IMR-90 (cell line): ENCODE measurements at places on chromosomes 6 and 20.

- no peak for DNase-seq
Measured at GRCh38 chr6:149508485-149508884, 23.7 kb upstream of the ZC3H12D start.

GRCh38 chr6:164546263-164546662 is 763.1 kb downstream of the C6orf118 start:
- DNase-seq, result no peak

DNA sequence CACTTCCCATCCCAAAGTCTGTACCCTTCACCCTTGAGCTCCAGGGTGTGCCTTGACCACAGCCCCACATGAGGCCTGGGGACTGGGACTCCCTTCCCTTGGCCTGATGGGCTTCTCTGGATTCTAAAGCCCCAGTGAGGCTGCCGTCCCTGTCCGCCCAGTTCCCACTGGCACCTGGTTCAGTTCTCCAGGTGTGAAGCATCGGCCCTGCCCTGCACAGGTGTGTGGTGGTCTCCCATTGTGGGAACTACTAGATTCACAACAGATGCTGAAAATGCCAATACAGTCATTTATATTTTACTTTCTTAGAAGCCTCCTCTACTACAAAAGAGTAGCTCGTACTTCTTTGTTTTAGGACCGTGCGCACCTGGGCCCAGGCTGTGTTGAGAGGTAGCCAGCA is 72.8 kb downstream of the TTLL2 start:
- DNase-seq, result no peak

- no peak for DNase-seq
Measured at GRCh38 chr6:111983193-111983592, 70.7 kb upstream of the CCN6 start.

GRCh38 chr20:44810061-44810390 is 320 bp downstream of the RIMS4 start:
- DNase-seq, result no peak

- DNase-seq, result no peak
Measured at GRCh38 chr6:13433709-13434121, 53.7 kb downstream of the GFOD1 start.

DNA sequence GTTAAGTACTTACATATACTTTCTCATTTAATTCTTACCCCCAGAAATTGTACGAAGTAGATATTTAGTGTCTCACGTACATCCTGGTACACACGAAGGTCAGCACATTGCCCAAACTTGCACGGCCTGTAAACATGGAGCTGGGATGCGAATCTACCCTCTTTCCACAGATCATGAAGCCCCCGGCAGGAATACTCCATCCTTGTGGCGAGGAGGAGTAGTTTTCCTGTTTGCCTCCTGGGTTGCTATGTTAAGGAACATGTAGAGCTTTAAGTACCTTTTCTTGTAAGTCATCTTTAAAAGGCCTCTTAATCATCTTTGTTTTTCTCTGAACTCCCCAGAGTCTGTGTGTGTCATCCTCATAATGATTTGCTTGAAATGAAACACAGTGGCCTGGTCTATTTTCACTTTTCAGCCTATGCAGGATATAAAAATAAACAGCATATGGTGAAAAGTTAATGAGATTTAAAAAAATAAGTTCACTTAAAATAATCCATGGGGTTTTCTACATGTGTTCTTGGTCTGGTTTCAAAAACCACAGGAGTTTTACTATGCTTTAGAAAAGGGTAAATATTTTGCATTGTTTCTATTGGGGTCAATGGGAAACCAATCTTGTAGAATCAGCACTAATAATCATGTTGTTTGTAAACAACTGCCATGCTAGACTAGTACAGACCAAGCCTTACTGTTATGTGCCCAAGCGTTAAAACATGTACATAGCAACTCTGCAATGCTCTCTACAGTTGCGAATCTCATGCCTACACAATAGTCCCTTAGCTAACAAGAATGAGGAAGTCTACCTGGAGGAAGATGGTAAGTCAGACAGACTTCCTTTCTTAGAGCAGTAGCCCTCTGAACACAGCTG is 9.3 kb upstream of the ARID1B start:
- DNase-seq, result peak; percentile 68

GRCh38 chr6:78322068-78322845 is 545.1 kb upstream of the IRAK1BP1 start:
- DNase-seq, result no peak

GRCh38 chr6:12962987-12963386 is 246.4 kb downstream of the PHACTR1 start:
- no peak for DNase-seq

GRCh38 chr6:132750455-132751248 is 7.1 kb downstream of the VNN2 start:
- DNase-seq, result no peak

DNA sequence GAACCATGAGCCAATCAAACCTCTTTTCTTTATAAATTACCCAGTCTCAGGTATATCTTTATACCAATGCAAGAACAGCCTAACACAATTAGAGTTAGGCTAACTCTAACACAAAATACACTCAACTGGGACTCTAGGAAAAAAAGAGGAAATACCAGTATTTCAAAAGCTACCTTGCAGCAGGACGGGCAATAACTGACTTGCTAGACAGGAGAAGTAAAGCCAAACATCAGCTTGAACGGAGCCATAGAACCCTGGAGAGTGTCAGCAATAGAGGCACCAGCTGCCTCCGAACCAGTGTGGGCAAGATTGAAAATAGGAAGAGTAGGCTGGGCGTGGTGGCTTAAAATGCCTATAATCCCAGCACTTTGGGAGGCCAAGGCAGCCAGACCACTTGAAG is 162.0 kb upstream of the SOX4 start:
- DNase-seq, result no peak

GRCh38 chr6:77055711-77056110 is 407.6 kb downstream of the HTR1B start:
- no peak for DNase-seq

DNA sequence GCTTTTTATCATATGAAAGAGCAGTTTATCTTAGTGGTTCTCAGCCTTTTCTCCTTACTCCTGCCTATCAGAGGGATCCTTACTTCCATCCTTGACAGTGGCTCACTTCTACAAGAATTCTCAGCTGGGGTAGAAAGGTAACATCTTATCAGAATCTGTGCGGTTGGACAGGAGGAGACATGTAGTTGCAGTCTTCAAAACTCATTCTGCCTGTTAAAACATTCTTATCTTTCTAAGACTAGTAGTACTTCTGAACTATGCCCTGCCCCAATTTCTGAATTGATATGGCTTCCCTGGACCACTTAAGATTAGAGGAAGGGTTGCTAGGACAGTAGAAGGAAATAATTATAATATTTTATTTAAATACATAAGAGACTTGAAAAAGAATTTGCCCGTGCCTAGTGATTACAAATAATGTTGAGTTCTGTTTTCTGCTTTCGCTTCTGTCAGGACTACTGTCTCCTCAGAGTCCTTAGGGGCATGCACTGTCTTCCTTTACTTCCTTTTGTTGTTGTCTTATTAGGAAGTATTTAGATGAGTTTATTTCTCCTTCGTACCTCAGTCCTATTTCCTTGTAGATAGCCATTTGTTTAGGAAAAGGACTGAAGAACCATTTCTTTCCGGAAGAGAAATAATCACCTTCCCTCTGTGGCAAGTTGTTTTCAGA is 24.9 kb downstream of the BLTP3A start:
- no peak for DNase-seq

- peak; percentile 28 for DNase-seq
Measured at GRCh38 chr6:11727346-11727997, 51.1 kb downstream of the ADTRP start.

GRCh38 chr6:167089243-167090142 is 33.4 kb upstream of the CCR6 start:
- no peak for DNase-seq

DNA sequence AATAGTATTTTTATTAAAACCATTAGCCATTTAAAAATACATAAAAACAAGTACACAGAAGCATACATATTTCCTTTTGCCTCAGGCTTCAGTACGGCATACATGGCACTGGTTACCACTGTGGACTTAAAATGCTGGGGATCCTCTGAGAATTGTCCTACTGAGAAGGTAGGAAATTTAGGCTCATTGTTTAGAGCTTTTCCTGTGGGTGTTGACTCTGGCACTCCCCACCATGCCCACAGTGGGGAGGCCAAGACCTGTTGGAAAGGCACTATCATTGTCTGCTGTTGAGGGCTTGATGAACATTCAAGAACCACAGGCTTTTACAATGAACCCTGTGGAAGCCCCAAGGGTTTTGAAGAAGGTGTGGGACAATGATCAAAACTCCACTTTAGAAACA is 473.4 kb downstream of the BTBD3 start:
- no peak for DNase-seq
